ENCODE measurements at places on chromosomes 3 and 15.

DNA sequence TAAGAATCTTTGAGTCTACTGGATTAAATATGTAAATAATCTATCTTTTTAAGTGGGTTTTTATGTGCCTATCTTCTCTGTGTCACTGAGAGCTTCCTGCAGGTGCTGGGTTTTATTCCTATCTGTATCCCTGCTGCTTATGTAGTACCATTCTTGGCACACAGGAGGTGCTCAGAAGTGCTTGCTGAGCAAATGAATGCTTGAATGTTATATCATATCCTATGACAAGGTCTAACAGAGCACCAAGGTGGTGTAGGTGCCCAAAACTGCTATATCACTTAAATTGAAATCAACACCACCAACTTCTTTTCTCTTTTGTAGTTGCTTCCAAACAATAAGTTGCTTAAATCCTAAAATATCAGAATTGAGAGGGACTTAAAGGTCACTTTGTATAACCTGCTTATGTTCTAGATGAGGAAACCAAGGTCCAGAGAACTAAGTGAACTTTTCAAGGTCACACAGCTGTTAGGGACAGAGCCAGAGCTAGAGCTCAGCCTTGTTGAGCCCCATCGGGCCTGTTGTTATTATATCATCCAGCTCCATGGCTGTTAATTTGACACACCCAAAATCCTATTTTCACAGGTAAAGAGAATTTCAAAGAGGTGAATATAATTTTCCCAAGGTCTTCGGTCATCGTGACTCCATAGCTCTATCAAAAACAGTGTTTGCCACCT, 46.0 kb downstream of the CCNL1 start:
- DNase-seq: no peak

- peak; percentile 27 for DNase-seq
These were observed 60.8 kb upstream of the UMPS start for GRCh38 chr3:124669470-124669869.

- DNase-seq: no peak
These were observed 68.0 kb downstream of the COL8A1 start for GRCh38 chr3:99706410-99706809.

DNA sequence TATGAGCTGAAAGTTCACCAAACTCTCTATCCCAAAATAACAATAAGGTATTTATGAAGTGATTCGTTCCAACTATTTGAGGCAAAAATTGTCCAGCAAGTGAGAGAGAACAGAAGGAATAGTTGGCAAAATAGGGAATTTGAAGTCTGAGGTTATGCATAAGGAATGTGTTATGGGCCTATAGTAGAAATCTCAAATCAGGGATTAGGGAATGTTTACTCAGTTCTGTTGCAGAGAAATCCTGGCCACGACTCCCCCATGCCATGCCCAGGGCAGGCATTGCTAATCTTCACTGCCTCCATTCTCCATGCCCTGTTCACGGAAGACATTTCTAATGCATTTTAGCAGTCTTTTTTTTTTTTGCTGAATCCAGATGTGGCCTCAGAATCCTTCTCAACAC, 58.6 kb downstream of the FLNB start:
- DNase-seq: peak; percentile 72

DNA sequence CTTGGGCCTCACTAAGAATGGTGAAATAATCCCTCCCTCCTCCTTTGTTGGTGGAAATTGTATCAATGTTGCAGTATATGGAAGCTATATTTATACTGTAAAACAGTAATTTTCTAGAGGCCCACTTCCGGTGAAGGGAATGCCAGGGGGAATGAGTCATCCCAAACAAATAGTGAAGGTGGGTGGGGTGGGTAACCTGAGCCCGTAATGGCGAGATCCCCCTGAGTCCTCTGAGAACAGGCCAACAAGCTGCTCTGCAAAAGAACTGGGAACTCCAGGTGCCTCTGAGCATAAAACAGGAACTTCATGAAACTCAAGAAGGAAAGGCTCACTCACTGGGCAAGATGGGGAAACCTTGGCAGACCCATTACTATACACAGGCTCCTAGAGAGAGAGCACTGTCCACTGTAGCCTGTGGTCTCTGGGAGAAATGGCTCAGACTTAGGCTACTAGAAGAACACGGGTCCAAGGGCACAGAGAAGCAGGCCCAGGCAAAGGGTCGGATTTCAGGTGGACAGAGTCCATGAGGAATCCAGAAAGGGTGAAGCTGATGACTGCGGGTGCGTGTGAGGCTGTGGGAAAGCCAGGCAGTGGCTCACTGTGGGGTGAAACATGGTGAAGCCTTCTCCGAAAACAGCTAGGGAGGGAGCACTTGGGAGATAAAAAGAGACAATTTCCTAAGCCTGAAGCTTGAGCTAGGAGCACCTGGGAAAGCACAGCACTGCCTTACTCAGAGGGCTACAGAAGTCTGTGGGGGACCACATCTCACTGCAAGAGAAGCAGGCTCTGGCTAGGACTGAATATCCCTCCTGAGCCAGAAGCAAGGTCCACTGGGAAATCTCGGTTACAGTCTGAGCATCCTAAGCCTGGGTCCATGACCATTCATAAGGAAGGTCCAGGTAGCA, 19.8 kb downstream of the LARP6 start:
- peak; percentile 46 for DNase-seq

DNA sequence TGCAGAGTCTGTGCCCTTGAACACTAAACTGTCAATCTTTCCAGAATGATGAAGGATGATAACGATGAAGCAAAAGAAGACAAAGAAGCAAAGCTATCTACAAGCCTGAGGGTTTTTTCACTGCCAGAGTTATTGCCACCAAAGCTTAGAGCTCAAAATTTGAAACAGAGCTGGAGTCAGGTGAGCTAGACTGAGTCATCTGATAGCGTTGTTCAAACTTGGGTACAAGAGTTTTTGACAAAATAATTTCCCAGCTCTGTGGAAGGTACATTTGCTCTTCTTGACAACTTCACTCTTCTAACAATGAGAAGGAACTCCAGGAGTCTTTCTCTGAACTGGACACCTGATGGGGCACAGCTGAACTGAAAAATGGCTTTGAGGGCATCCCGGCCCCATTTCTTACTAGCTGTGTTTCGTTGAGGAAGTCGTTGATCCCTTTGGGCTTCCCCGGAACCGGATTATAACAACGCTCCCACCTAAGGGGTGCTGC, 715 bp downstream of the MCCC1 start:
- no peak for DNase-seq

DNA sequence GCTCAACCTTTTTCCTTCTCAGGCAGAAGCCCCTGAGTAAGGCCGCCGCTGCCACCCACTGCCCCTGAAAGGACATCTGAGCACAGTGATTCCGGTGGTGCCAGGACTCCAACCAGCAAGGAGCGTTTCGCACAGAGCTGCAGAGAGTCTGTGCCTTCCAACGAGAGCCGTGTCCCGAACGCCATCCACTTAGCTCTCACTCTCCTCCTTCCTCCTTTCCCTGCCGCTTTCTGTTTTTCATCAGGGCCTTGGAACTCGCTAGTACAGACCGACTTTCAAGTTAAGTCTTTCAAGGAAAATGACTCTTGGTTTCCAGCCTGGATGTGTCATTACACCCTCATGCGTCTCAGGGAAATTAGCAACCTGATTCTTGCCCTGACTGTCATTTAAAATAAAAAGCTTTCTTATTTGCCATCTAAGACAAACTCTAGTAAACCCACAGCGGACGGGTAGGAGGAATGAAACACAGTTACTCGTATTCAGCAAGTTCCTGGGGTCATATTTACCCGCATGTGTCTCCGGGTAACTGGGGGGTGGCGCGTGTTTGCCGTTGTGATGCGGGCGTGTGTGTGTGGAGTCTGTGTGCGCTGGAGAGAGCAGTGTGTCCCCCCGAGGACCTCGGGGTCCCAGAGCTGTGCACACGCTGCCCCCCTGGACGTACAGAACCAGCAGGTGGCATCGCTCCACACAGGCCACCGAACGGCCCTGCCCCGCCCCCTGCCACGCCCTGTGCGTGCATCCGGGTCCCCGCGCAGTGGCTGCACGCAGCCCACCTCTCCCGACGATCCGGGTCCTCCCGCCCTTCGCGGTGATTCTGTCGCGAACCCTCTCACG, 30.4 kb upstream of the ALDH1A3 start:
- DNase-seq: no peak

GRCh38 chr3:122671553-122671952, 9.1 kb upstream of the PARP14 start:
- no peak for DNase-seq

GRCh38 chr3:97932387-97932801, 39.8 kb downstream of the RIOX2 start:
- no peak for DNase-seq

DNA sequence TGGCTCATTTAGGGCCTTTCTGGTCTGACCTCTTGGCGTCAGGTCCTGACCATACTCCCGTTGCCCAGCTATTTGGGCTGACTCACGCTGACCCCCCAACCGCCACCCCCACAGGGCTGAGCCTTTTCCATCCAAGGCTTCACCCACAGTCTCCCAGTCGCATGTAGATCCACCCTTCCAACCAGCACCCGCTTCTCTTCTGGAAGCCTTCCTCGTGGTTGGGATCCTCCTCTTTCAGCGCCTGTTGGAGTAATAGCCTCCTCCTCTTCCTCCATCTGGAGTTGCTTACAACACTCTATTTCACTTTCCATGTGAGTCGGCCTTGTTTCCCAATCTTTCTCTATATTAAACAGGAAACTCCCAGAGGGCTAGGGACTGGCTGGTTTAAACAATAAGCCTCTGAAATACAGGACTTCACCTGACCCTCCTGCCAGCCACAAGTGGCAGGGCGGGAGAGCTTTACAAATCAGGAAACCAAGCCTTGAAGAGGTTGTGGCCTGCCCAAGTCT, 2.1 kb upstream of the ALAS1 start:
- no peak for DNase-seq

DNA sequence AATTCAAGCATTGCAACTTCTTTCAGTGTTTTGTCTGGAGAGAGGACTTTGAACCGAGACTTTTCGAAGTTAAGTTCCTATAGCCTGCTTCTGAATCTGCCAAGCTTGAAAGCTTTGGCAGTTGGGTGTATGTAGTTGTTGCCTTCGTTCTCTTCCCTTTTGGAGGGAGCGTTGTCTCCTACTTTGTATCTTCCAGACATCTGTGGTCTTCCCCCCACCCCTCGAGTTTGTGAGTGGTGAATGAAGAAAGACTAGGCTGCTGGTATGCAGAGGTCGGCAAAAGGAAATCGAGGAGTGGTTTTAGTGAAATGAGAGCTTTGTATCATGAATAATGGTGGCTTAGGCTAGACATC, 1.3 kb downstream of the CTNNB1 start:
- no peak for DNase-seq

- DNase-seq: no peak
These were observed 97.9 kb upstream of the NANOGP8 start for GRCh38 chr15:35182841-35183479.

- DNase-seq: peak; percentile 3
These were observed 9.7 kb downstream of the NTRK3 start for GRCh38 chr15:88246666-88247446.

GRCh38 chr15:90868261-90868689, at the start of gene FURIN:
TSS of gene FURIN (plus strand) at chr15:90868588. CDS start at chr15:90875741, 7,153 bp downstream.
- no peak for DNase-seq

DNA sequence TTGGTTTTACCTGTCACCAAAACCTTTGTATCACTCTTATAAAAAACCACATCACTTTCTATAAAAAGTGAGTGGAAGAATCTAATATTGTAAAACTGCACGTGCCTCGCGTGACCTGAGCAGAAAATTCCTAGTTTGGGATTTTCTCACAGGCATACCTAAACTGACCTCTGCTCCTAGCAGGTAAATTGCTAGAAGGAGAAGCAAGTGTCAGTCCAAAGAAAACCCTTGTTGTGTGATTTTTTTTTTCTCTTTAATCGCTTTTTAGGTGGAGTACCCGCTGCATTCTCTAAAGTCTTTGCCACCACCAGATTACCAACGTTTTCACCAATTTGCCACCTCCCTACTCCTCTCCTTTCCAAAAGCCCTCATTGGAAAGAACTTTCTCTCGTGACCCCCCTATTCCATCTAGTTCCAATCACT, 534 bp upstream of the UBE2E1 start:
- DNase-seq: no peak

DNA sequence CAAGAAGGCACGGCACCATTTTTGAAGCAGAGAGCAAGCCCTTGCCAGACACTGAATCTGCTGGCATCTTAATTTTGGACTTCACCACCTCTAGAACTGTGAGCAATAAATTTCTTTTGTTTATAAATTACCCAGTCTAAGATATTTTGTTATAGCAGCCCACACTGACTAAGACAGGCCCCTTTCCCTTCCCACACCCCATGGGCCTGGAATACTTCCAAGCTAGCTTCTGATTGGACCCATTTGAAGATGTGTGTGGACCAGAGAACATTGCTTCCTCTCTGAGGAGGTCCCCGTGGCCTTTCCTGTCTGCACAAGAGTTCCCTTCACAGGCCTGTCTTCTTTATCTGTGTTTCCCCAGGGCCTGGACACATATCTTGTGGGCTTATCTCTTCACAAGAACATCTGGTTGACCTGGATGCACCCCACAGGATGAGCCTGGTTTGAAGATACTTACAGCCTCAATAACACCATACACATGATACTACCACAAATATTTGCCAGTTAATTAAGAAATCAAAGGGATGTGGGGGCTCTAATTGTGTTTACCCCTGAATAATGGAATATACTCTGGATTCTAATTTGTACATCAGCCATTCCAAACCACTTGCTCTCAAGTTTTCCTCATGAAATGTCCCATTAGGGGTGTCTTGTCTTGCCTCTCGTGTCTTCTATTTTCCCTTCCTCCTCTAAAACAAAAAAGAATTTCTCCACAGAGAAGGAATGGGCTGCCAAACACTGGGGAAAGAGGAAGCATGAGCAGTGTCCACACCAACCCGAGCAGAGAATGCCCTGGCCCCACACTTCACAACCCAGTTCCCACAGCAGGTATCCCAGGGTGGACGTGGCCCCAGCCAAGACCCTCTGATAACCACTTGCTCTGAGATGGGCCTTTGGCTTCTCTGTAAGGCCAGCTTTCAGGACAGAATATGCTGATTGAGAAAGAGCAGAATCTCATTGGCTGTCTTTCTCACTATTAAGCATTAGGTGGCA, 42.5 kb downstream of the GLB1 start:
- no peak for DNase-seq

DNA sequence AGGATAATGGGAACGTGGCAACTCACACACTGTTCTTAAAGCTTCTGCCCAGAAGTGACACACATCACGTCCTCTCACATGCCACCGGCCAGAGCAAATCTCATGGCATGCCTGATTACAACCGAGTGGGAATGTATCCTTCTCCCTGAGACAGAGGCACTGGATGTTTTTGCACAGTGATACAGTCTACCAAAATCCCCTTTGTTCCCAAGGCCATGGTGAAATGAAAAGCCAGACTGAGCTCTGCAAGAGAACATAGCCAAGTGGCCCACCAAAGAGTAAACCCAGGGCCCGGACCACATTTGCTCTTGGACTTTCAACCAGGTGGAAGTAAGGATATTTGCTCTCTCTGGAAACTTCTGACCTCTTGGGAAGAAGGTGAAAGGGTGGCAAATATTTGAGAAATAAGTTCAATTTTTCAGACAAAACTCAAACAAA, 186.2 kb upstream of the STT3B start:
- DNase-seq: no peak

GRCh38 chr3:108175352-108175751, 46.9 kb downstream of the IFT57 start:
- DNase-seq: no peak

Measured in amniotic stem cell (primary cell).